ENCODE measurements at places on chromosomes 1 and 21.

DNA sequence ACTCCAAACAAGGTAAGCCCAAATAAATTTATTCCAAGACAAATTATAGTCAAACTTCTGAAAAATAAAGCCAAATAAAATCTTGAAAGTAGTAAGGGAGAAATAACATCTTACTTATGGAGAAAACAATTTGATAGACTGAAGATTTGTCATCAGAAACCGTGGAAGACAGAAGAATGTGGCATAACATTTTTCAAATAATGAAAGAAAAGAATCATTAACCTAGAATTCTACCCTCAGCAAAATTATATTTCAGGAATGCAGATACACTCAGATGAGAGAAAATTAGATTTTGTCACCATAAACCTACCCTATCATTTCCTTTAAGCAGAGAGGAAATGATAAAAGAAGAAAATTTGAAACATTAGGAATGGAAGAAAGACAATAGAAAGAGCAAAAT, 27.3 kb upstream of the PADI1 start:
- no peak for DNase-seq

GRCh38 chr1:245537992-245538391, 383.2 kb downstream of the KIF26B start:
- DNase-seq, result no peak

GRCh38 chr1:239583536-239583935, 197.2 kb downstream of the CHRM3 start:
- DNase-seq, result no peak

GRCh38 chr1:165235777-165236291, 120.7 kb downstream of the LMX1A start:
- DNase-seq, result no peak

GRCh38 chr1:234369784-234370183, 3.5 kb upstream of the COA6 start:
- no peak for DNase-seq

DNA sequence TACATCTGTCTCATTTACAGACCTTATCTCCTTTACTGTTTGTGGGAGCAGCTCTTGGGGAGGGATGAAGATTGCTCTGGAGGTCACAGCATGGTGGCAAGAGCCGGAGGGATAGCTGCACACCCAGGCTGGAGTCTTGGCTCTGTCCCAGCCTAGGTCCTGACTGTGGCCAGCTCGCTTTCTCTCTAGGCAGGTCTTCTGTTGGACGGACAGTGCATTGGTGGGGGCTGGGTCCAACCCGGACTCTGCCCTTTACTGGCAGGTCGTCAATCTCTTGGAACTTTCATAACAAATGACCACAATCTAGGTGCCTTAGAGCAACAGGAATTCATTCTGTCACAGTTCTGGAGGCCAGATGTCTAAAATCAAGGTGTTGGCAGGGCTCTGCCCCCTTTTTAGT, 319.8 kb upstream of the C1orf174 start:
- DNase-seq, result no peak

DNA sequence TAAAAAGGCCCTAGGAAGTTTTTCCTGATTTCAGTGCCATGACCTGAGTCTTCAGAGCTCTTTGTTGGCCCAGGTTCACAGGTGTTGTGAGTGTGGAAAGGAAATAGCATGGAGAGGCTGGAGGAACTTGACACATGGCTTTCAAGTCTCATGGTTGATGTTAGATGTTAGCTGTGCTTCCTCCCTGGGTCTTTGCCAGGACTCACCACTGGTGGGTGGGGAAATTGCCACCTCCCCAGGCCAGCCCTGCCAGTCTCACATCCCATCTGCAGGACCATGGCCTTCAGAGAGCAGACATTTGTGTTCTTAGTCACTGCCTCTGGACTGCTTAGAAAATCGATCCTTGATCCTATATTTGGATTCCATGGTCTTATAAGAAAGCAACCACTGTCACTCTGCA, 383.2 kb downstream of the DISC1 start:
- DNase-seq, result no peak

- DNase-seq, result no peak
Measured at GRCh38 chr1:87647430-87648177, 318.9 kb downstream of the LMO4 start.

GRCh38 chr1:204033306-204033705, 39.6 kb upstream of the SOX13 start:
- no peak for DNase-seq

- no peak for DNase-seq
Measured at GRCh38 chr1:32988665-32989064, 24.1 kb upstream of the RNF19B start.

- DNase-seq, result no peak
Measured at GRCh38 chr21:38178653-38179470, 77.9 kb upstream of the KCNJ15 start.

GRCh38 chr1:30730346-30731108, 7.1 kb upstream of the MATN1 start:
- no peak for DNase-seq

GRCh38 chr21:27557356-27557755, 590.5 kb upstream of the ADAMTS5 start:
- DNase-seq, result no peak

DNA sequence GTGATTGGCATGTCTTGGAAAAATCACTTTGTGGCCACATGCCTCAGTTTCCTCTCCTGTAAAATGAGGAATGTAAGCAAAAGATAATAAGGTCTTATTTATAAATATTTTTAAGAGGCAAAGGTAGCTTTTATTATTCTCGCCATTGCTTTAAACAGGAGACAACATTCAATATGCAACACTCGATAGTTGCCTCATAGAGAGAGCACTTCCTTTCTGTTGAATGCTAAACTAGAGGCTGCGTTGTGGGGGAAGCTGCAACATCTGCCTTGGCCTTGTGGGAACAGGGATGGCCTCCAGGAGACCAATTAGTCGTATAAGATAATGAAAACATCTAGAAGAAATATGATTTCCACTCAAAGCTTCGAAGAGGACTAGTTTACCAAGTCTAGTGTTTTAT, 3.5 kb downstream of the OSCP1 start:
- no peak for DNase-seq

DNA sequence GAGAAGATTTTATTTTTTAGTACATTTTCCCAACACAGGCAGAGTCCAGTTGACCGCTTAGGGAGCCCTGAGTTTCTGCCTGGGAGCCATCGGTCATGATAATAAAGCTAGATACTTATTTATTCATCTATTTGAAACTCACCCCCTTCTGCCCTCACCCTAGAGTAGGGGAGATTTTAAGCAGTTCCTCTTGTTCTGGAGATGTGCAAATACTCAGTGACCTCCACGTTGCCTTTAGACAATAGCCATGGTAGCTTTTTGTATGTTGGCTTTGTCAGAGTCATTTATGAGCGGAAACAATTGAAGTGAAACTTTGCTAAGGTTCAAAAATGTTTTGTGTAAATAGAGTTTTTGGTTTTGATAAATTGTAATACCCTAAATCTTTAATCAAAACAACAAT, 45.7 kb upstream of the PLPPR4 start:
- DNase-seq, result no peak

GRCh38 chr1:206448471-206448870, 21.8 kb upstream of the IKBKE start:
- no peak for DNase-seq

DNA sequence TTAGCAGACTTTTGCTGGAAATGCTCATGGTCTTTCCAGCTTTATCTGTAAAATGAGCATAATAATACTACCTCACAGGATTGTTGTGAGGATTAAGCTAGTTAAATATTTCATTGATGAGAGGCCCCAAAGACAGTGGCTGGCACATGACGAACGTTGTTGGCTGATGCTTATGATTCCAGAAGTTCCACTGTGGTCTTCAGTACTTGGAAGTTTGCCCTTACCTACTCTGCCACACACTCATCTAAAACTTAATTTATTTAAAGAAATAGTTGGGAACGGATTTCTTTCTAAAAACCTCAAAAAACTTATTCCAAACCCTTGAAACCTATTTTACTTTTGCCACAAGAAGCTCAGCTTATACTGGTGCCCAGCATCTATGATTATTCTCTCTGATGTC, 170.7 kb downstream of the DHRS3 start:
- DNase-seq, result no peak

DNA sequence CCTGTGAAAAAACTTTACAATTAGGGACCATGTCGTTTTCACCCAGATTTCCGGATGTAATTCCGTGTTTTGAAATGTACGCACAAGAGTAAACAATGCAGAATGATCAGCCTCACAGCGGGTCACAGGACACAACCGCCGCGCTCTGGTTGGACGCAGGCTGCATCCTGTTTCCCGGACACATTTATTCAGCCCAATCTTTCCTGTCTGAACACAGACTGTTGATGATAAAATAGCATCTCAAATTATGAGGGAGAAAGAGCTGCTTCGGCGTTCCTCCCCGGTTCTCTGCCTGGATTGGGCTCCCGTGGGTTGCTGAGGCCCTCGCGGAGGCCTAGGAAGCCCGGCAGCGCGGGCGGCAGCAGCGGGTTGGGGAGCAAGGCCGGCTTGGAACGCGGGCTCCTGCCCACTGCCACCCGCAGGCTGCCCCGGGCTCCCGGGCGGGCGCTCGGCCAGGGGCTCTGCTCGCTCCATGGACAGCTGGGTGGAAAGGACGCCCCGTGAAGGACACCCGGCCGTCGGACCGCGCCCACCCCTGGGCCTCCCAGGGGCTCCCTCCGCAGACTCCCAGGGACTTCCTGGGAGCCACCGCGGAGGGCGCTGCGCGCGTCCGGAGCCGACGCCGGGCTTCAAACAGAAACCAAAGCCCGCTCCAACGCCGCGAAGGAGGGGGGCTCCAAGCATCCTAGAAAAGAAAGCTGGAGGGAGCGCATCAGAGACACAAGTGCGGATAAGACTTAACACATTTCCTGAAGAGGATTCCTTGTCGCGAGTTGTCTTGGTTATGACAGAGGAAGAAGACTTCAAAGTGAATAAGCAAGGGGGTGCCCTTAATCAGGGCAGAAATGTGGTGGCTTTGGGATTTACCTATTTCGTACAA, 122.3 kb downstream of the ESRRG start:
- DNase-seq, result peak; percentile 9

DNA sequence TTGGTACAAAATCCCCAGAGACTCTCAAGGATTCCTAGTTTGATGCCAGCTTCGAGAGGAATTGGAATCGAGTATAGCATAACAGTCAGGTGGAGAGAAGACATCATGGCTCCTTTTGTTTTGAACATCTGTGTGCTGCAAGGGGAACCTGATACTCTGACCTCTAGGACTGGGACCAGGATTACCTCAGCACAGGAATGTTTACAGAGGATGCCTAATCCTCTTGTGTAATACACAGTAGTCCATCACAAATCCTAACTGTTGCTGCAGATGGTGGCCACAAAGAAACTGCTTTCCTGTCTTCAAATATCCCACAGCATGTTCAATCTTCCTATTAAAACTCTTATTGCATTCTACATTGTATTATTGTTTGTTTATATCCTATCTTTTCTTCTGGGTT, 111.8 kb upstream of the PRMT6 start:
- DNase-seq, result no peak

DNA sequence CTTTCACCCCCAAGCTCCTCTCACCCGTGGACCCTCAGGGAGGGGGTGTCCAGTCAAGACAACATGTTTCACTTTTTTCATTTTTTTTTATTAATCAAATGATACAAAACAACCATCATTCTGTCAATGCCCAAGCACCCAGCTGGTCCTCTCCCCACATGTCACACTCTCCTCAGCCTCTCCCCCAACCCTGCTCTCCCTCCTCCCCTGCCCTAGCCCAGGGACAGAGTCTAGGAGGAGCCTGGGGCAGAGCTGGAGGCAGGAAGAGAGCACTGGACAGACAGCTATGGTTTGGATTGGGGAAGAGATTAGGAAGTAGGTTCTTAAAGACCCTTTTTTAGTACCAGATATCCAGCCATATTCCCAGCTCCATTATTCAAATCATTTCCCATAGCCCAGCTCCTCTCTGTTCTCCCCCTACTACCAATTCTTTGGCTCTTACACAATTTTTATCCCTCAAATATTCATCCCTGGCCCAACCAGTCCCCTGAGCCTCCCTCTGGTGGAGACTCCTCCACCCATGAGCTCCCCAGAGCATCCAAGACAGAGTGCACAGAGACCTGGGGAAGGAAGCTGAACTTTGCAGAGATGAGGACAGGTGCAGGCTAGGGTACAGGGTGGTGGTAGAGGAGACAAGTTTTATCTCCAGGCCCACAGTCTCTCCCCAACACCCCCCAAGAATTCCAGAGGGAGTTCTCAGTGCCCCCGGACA, 1.4 kb upstream of the S100A16 start:
- no peak for DNase-seq

GRCh38 chr1:55061000-55061705, 21.8 kb downstream of the PCSK9 start:
- no peak for DNase-seq

DNA sequence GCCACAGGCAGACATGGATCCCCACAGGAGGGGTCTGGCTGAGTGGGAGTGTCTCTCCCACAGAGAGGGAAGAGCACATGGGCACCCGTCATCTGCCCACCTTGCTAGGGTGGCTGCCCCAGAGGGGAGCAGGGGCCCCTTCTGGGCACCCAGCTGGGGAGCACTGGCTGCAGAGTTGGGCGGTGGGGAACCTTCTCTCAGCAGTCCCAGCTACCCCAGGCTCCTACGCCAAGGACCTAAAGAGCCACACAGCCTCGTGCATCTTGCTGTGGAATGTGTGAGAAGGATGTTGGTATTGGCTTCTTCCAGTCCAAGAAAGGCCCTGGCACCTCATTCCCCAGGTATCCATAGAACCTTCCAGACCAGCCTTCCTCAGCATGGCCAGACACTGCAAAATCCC, 250.6 kb upstream of the VAMP3 start:
- no peak for DNase-seq

DNA sequence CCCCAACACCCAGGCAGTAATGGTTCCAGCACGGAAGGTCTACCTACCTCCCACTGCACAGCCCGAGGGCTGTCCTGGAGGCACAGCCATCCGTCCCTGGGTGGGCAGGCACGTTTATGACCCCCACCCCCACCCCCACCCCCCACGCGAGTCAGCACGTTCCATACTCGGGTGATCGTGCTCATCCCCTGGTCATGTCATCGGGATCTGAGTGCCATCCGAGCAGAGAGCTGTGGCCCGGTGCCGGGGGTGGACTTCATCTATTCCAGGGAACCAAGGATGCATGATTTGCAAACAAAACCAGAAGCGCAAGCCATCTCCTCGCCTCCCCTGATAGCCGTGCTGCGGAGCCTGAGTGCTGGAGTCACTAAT, 1.1 kb downstream of the TSPEAR start:
- DNase-seq, result no peak

DNA sequence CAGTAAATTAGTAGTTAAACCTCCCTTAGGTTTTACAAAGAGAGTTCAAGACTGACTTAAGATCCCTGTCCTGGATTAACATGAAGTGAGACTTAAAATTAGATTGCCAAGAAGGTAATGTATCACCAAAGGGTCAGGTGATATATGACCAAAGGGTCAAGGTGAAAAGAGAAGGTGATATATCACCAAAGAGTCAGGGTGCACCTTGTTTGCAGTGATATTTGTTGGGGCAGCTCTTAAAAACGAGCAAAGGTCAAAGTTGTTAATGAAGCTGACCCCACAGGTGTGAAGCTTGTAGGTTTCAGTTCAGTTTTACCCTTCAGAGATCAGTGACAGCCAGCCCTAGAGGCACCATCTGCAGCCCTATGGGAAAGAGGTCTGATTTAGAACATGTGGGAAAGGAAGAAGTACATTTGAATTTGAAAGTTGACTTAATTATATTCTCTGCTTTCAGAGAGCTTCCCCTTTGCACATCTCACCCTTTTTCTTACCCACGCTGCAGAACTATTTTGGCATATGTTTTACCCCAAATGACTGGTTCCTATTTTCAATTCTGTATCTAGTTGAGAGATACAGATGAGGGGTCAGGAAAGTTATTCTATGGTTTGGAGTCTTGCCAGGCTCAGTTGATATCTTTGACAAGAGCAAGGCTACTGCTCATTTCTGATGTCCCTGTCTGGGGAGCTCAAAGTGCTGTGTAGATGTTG, 170.8 kb downstream of the S1PR1 start:
- DNase-seq, result no peak
